ENCODE measurements at places on chromosomes 6 and 20.
A peak's percentile ranks its signal among the peaks of the same experiment; 100 is the strongest.

DNA sequence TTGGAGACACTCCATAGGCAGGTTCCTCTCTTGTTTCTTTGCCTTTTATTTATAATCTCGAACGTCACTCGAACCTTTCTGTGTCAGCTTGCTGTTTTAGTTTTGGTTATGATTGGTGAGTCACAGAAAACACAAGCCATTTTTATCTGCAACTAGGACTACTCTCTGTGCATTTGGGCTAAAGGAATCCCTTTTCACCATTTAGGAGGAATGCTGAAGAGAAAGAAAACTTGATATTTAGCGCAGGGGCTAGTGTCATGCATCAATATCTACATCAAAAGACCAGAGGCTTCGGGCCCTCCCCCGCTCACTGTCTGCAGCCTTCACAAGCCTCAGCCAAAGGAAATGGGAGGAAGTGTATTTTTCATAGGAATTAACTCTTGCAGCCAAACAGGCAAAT lies 507.8 kb upstream of the CITED2 start:
- peak; percentile 49 for DNase-seq

DNA sequence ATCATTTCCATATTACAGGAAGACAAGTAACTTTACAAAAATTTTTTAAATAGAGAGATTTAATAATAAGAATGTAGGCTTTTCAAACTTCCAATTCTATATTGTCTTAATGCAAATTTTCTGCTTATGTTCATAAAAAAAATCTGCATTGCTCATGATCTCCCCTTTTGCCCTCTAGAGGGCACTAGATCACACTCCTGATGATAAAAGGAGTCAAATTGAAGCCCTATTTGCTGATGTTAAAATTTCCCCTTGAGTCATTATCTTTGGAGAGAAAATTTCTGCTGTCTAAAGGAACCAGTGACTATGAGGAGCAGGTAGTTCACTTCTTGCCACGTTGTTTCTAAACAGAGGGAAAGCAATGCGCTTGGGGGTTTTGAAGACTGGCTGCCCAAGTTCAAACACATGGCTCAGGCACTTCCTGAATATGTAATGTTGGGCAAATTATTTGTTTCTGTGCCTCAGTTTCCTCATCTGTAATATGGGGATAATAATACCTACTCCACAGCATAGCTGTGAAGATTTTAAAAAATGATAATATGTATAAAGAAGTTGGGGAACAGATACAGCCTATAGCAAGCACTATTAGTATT lies 874.2 kb downstream of the TFAP2A start:
- DNase-seq: peak; percentile 56

DNA sequence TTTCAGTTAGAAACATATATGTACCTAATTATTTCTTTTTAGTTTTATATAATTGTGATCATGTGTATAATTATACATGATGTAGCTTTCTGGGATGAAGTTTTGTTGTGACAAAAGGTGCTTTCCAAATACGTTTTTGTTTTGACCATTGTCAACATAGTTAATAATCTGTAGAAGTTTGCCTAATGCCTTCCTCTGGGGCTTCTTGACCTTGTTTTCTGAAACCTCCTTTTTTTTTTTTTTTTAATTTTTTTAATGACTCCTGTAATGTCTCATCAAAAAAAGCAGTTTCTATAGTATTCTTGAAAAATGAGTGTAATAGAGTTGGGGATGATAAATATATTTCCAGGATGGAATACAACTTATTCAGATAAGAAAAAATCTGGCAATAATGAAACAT lies 434.7 kb upstream of the SOX4 start:
- DNase-seq: no peak

DNA sequence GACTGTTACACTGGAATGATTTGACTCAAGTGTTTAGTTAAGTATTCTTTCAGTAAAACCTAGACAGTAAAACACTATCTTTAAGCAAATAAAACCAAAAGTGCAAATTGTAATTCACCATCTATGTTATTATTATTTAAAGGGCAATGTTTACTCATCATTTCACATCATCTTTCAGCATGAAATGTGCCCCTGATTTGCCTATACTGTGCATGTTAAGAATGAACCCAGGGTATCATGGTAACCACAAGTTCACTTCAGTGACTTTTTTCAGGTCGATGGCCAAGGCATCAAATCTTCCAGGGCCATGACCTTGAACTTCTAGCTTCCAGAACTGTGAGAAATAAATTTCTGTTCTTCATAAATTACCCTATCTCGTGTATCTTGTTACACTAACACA lies 2.1 kb upstream of the HLA-DOB start:
- DNase-seq: no peak

DNA sequence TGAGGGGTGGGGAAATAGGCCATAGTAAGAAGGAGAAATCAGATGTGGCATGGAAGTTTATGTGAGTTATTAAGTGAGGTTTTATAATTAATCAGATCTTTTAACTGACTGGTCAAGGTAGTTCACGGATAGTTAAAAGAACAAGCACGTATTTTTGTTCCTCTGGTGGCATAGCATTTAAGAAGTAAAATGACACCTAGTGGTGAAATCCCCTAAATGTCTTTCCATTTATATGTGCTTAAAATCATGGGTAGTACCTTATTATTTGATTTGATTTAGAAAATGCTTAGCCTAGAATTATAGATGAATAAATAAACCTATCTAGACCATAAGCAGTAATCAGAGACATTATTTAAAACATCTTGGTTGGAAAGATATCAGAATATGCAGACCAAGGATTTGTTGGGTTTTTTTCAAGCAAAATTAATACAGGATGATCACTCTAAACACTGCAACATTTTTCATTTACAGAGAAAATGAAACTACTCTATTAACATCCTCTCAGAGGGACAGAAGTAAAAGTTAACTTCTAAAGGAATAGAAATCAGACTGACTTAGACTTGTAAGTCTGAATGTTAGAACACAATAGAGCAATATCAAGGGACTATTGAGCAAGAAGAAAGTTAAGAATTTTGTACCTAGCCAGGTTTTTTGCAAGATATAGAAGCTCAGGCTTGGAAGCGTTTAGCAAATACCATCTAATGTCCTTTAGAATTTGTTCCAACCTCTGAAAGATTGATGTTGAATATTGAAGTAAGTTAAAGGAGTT lies 81.1 kb downstream of the STXBP5 start:
- DNase-seq: peak; percentile 48

Measured in inflammatory macrophage treated with lipopolysaccharide for 4 hours (primary cell).